ENCODE measurements at places on chromosomes 12 and 14.
A peak's percentile ranks its signal among the peaks of the same experiment; 100 is the strongest.

- no peak for DNase-seq
These were observed 16.9 kb downstream of the SMOC1 start for GRCh38 chr14:69896080-69896479.

GRCh38 chr12:76554405-76555230 lies 5.0 kb downstream of the OSBPL8 start:
- no peak for DNase-seq

- DNase-seq: no peak
These were observed 75.3 kb upstream of the CEP83 start for GRCh38 chr12:94534774-94535509.

GRCh38 chr12:127393896-127394295 lies 873.1 kb upstream of the TMEM132C start:
- DNase-seq: no peak

DNA sequence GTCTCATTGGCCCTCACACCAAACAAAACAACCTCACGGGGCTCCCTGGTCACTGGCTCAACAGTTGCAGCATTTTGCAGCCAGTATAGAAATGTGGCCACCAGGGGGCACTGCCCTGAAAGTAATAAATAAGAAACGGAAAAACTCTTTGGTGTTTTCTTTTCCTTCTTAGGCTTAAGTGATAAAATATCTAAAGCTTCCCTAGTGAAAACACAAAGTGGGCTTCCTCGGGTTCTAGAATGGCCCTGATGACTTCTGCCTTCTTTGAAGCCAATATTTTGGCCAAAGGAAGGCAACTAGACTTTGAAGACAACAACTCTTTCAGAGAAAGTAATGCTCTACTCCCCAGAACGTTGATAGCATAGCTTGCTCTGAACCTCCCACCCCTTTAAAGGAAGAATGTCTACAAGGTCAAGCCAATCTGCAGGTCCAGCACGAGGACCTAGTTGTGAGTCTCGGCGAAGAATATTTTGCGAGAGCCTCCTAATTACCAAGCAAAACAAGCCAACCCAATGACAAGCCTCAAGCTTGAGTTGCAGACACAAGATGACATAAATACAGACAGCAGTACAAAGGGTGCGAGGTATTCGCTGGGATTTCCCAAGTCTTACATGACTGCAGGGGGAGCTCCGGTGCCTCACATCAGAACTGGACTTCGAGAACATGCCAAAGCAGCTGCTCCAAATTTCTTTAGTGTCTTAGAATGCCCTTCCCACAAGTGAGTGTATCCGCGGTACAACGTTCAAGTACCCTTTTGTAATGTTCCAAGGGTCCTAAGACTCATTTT lies 2.6 kb downstream of the ITPK1 start:
- DNase-seq: peak; percentile 54

GRCh38 chr12:128857133-128857763 lies 4.0 kb downstream of the GLT1D1 start:
- DNase-seq: no peak

GRCh38 chr14:80385336-80385735 lies 174.0 kb upstream of the DIO2 start:
- DNase-seq: no peak

DNA sequence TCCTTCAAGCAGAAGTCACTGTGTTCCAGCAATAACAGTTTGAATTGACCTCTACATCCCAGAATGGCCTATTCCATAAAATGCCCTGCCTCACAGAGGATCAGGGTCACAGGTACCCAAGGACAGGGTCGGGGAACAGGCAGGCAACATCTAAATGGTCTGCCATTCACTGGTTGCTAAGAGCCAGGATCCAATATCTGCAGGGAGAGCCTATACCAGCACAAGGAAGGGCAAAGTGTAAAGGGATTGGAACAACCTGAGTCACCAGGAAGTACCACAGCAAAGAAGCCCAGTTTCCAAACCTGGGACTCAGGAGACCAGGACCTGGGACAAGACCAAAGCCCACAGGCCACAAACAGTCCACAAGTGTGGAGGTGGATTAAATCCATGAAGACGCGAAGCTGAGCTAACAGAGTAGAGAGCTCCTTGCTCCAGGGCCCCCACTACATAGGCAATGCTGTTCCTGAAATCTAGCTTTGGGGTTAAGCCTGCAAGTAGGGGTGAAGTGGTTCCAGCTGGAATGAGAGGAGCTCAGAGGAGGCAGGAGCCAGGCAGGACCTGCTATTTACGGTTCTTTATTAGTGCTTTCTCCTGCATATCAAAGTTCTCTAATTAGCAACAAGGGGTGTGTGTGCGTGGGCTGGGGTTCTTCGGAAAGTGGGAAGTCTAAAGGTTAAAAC lies 274.3 kb downstream of the BCL11B start:
- no peak for DNase-seq

- DNase-seq: no peak
These were observed 30.7 kb downstream of the DAD1 start for GRCh38 chr14:22558221-22558913.

DNA sequence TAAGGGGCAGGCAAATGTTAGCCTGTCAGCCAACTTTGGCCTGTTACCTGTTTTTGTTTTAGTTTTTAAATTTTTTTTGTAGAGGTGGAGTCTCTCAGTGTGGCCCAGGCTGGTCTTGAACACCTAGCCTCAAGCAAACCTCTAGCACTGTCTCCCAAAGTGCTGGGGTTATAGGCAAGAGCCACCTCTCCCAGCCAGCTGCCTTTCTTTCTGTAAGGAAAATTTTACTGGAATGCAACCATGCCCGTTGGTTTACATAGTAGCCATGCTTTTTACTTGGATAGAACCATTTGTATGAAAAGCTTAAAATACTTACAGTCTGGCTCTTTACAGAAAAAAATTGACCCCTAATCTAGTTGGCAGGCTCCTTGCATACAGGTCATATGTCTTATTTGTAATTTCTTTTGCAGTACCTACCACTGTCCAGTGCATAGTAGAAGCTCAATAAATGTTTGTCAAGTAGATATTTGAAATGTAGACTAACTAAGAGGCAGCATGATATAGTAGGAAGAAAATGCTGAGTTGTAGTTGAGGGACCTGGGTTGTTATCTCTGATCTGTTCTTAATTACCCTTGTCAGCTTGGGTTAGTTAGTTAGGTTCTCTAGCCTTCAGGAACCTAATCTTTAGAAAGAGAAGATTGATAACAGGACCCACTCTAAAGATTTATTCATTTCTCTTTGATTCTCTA lies 4.7 kb downstream of the MDM2 start:
- no peak for DNase-seq

DNA sequence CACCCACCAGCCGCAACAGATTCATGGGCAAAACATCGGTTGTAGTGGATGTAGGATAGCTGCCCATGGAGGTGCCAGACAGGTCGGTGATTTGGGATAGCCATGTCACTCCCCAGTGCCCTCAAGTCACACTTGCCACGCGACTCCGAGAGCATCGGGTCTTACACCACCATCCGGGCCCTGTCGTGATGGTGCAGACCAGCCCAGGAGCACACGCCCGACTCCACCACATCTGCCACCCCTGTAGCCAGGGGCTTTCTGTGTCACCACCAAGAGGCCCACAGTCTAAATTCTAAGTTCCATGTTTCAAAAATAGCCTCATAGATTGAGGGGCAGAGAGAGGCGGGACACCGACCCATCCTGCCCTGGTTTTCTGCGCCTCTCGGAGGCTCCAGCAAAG lies 18.0 kb downstream of the FOXN4 start:
- no peak for DNase-seq

GRCh38 chr14:53533384-53533970 lies 380.4 kb upstream of the DDHD1 start:
- no peak for DNase-seq

DNA sequence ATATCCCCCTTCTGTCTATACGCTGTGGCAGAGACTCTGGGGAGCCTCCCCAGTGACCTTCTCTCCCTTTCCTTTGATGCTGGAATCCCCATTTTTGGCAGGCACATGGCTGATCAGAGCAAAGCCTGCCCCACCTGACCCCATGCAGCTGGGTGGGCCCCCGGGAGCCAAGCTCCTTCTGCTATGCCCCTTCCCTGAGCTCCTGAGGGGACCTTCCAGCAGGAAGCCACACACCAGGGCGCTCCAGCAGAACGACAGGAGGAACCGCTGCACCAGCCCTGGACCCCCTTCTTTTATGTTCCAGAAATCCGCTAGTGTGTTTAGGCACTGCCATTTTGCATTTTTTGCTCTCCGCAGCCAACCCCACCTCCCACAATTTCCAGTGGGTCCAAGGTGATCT lies 44.6 kb downstream of the TRAFD1 start:
- DNase-seq: no peak

DNA sequence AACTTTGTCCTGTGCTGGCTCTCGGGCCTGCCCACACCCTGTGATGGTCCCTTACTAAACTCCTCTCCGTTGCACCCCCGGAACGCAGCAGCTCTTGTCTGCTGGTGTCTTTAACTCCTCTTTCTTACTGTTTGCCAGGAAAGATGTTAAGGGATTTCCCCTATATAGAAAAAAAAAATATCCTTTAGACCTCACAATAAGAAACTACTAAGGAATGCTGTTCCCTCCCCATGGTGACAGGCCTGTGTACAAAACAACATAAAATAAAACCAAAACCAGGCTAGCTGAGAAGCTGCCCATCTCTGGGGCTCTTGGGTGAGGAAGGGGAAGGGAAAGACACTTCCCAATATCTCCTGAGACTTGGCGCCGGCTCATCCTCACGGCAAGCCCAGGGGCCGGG lies 95.4 kb downstream of the CHGA start:
- no peak for DNase-seq

GRCh38 chr12:77232045-77232444 lies 166.7 kb upstream of the E2F7 start:
- DNase-seq: no peak

DNA sequence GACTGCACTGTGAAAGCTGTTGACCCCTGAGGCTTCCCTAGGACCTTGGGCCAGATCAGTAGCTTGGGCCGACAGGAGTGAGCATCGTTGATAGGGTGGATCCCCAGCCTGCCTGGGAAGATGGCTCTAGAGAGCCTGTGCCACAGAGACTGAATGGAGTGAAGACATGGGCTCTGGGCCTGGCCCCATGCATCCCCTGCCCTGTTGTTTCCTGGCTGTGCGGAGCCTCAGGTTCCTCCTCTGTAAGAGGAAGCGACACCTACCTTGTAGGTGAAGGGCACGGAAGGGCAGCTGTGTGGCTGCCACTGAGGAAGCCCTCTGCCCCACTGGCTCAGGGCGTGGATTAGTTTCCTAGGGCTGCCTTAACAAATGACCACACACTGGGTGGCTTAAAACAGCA lies 23.9 kb downstream of the PLEKHG3 start:
- no peak for DNase-seq

DNA sequence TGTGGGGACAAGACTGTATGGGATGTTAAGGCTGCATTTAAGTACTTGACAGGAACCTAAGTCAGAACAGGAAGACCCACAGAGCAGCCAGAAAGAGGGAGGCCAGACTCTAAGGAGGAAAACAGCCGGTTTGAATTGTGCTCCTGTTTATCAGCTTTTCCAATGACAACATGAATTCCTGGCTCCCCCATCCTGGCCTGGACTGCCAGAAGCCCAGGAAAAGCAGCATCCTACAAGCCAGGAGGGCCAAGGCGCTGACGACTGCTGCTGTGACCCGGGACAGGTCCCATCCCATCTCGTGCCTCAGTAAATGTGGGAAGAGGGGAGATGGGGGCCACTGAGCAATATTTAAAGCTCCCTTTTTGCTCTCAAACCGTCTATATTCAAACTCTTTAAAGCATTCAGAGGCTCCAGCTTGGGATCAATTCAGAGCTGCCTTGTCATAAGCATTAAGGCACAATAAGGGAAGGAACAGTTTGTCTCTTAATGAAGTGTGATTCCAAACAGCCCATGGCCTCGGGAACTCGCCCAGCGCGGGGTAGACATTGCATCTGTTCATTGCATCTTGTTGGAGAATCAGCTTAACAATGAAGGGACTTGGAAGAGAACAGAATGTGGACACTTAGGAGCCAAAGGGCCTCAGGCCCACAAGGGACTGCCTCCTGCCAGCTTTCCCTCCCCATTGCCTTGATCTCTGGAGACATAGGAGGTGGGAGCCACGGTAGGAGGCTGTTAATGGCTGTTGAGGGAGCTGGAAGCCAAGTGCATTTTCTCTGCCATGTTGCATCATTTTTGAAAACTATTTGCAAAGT lies 49.6 kb downstream of the CMKLR1 start:
- no peak for DNase-seq

- no peak for DNase-seq
These were observed 1313.5 kb upstream of the TMEM132C start for GRCh38 chr12:126953365-126953889.

DNA sequence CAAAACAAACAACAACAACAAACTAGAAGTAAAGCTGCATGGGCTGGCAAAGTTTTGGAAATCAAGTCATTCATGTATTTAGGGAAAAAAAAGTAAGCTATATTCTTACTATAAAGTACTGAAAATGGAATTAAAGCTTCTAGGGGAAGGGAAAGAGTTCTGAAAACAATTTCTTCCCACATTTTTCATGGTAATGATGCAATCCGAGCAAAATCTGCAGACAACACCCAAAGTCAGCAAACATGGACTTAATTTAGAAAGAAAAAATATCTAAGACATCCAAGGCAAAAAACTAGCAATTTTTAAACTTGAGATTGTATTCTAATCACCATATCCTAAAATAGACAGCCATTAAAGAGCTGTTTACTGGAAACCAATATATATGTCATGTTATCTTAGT lies 86.3 kb downstream of the LRP6 start:
- no peak for DNase-seq

- no peak for DNase-seq
These were observed 122.7 kb downstream of the RGS6 start for GRCh38 chr14:72054911-72055310.

- DNase-seq: no peak
These were observed 688.6 kb downstream of the NOVA1 start for GRCh38 chr14:25909045-25909747.

DNA sequence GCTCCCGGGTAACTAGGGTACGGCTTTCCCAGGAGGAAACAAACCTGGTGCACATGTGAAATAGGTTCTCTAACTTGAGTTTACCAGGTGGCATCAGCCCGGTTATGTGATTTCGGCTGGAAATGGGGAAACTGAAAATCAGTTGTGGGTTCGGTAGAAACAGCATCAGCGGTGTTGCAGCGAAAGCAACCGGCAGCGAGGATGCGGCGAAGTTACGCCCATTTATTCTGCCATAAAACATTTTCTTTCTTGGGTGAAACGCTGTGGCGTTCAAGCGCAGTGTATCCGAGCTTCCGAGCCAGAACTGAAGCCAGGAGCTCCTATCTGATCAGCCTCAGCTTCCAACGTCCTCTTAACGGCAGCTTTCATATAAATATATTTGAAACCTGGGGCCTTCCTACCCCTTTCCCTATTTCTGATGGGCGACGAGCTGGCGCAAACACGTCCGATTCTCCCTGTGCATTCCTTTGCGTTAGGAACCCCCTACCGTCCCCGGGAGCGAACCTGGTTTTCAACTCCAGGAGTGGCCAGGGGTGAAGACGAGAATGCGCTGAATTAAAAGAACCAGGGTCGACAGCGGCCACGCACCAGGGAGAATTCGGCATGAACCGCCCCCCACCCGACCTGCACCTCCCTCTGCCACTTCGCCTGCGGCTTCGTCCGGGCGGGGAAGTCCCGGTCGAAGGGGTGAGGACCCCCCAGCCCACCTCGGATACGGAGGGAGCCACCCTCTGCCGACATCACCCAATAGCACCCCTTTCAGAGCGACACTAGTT lies 1.6 kb downstream of the DPF3 start:
- DNase-seq: no peak

GRCh38 chr12:87779016-87779415 lies 250.2 kb downstream of the C12orf50 start:
- DNase-seq: no peak

Data from keratinocyte (primary cell).